ENCODE measurements at places on chromosomes 7 and 10.

GRCh38 chr7:2231992-2232765 is 566 bp downstream of the MAD1L1 start:
- DNase-seq, result peak; percentile 17

GRCh38 chr10:108597657-108598319 is 1325.5 kb downstream of the XPNPEP1 start:
- DNase-seq, result no peak

DNA sequence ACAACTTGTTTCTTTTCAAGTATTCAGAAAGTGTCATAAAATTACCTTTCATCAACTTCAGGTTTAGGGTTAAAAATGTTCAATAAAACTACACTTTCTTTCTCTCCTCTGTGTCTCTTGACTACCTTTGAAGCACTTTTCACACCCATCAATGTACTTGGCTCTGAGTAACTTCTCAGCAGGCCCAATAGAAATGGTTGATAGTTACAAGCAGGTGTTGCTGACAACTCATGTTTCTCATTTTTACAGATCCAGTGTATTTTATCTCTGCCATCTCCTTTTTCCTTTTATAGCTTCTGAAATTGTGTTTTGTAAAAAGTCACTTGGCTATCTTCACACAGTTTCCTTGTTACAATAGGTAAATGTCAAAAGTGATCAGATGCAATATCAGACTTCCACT is 348.0 kb downstream of the PHTF2 start:
- no peak for DNase-seq

GRCh38 chr7:7992506-7992905 is 23.9 kb downstream of the GLCCI1 start:
- peak; percentile 17 for DNase-seq

DNA sequence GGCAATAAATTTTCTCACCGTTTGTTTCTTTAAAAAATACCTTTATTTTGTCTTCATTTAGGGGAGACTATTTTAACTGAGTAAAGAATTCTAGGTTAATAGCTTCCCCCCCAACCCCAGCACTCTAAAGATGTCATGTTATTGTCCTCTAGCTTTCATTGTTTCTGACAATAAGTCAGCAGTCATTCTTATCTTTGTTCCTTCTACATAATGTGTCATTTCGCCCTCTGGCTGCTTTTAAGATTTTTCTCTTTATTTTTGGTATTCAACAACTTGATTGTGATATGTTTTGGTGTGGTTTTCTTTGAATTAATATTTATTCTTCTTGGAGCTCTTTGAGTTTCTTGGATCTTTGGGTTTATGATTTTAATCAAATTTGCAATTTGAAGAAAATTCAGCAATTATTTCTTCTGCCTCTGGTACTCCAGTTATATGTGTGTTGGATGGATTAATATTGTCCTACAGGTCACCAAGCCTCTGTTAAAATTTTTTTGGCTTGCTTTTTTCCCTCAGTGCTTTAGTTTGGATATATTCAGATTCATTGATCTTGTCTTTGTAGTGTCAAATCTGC is 64.6 kb upstream of the ELN start:
- no peak for DNase-seq

GRCh38 chr7:15802425-15802824 is 115.9 kb upstream of the MEOX2 start:
- DNase-seq, result no peak

- DNase-seq, result no peak
Observed at GRCh38 chr10:18664841-18665478, 5.7 kb downstream of the ARL5B start.

DNA sequence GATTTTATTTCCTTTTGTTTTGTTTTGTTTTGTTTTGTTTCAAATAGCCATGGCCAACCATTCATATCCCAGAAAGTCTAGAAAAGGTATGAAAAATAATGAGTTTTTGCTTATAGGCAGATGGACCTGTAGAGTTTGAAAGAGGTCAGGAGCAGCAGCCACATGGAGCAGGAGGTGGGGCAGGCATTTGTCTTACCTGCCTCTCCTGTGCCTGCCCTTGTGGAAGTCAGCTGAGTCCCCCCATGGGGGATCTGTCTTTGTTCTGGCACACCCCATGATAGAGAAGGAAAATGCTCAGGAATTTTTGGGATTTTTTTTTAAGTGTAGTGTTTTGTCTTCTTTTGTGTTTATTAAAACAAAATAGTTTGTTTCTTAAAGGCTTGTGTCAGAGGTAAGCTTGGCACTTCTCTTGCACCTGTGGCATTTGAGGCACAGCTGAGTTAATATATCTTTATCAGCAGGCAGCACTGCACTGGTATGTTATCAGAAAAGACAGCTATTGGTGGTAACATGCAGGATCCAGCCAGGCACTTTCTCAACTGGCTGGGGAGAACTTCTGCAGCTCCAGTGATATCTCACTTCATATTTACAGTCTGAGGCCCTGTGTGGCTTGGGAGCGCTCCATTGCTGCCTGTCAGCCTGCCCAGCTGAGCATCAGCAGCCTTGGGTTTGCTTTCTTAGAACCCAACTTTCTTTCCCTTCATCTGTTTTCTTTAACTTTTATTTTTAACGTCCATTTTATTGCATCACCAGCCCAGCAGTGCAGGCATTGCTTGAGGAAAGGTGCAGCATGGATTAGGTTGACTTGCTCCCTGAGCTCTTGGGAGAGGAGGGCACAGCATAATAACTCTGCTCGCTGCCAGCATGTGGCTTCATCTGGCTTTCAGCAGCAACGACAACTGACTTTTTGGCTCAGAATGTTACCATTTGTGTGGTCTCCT is 44.4 kb downstream of the LRRC4 start:
- no peak for DNase-seq

DNA sequence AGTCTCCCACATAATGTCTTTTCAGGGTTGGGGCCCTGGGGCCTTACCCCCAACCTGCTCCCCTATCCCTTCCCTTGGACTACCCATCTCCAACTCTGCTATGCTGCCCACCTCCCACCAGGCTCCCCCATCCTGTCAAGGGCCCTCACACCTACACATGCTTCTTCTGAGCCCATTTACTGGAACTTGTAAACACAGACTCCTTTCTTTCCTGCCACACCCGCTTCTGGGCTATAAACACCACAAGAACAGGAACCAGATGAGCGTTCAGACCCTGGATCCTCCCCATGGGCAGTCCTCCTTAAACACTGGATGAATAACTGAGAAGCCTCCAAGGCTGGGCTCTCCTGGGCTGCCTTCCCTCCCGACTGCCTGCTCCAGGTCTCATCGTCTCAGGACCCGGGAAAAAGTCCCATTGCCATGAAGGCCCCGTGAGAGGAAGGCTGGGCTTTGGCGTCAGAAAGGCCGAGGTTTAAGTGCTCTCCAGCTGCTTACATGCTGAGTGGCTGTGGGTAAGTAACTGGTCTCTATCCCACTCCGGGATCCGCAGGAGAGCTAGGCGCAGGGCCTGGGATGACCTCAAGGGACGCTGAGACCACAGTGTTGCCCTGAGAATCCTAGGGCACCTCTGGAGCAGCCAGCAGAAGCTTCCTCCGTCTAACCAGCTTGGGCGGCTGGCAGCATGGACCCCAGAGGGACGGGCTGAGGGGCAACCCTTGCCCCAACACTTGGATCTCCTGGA is 15.6 kb upstream of the CRHR2 start:
- DNase-seq, result no peak

GRCh38 chr10:7609556-7609955 is 57.2 kb downstream of the ITIH5 start:
- no peak for DNase-seq

GRCh38 chr10:49600046-49600445 is 10.1 kb upstream of the SLC18A3 start:
- DNase-seq, result no peak

DNA sequence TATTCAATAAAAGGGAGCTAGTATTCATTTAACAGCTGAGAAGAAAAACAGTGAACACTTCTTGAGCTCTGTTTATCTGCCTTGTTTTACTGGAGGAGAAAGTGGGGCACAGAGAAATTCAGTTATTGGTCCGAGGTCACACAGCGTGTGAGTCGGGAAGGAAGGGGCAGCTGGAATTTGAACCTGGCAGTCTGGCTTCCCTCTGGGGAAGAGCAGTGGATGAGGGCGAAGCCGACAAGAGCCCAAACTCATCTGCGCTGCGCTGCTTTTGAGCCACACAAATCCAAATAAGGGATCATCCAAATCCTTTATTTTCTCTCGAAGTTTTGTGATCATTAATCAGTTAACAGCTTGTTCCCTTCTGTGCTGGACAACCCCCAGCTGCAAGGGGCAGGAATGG is 23.7 kb upstream of the PFKFB3 start:
- no peak for DNase-seq

GRCh38 chr7:67692425-67692824 is 695.8 kb downstream of the TYW1 start:
- no peak for DNase-seq

DNA sequence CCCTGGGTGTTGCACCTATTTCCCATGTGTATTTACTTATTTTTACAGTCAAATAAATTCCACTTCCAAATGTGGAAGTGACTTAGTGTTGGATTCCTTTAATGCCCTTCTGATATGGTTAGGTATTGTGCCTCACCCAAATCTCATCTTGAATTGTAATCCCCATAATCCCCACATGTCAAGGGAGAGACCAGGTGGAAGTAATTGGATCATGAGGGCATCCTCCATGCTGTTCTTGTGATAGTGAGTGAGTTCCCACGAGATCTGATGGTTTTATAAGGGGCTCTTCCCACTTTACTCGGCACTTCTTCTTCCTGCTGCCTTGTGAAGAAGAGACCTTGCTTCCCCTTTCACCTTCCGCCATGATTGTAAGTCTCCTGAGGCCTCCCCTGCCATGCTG is 136.9 kb downstream of the SNX10 start:
- DNase-seq, result no peak

DNA sequence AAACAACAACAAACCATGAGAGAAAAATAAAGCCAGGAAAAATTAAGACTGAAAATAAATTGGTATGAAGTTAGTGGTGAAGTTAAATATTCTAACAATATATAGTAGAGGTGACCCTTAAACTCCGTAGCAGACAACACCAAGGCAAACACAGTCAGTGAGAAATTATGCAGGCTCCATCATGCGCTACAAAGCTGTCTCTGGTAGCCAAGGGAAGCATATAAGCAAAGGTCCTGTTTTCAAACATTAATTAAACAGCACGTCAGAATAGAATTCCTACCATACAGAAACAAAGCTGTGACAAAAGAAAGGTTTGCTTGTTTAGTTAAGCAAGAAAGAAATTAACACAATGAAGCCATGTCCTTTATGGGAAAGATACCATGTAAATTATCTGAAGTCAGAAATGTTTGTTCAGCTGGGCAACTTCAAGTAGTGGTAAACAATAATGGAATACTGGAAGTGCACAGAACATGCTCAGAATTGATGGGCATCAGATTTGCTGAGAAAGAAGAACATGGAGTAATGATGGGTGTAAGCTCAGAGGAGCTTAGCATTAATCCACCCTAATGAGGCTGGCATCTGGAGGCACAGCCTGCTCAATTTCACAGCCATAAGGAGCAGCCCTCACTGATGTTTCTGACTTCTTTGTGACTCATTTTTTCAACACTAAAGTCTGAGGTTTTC is 75.7 kb downstream of the IGF2BP3 start:
- DNase-seq, result no peak
